Fibroblast of the aortic adventitia (primary cell): ENCODE measurements at places on chromosomes 3 and 15. TPM values are rescaled to one million over a fixed set of nuclear protein-coding genes. Genes with fewer than 3 reads are reported as not detected.

DNA sequence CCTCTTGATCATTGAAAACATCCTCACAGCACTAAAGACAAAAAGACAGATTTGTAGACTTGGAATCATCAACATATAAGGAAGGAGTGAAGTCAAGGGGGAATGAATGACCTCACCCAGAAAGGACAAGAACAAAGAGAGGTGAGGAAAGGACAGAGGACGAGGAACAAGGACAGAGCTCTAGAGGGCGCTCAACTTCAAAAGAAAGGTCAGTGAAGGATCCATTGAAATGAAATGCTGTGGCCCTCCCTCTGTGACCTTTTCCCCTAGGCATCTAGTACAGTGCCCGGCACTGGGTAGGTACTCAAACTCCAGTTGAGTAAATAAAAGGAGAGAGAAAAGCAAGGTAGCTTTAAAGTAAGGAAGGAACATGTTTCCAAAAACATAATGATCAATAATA, 2.6 kb downstream of the ATP8B4 start:
- DNase-seq, result peak; percentile 27

DNA sequence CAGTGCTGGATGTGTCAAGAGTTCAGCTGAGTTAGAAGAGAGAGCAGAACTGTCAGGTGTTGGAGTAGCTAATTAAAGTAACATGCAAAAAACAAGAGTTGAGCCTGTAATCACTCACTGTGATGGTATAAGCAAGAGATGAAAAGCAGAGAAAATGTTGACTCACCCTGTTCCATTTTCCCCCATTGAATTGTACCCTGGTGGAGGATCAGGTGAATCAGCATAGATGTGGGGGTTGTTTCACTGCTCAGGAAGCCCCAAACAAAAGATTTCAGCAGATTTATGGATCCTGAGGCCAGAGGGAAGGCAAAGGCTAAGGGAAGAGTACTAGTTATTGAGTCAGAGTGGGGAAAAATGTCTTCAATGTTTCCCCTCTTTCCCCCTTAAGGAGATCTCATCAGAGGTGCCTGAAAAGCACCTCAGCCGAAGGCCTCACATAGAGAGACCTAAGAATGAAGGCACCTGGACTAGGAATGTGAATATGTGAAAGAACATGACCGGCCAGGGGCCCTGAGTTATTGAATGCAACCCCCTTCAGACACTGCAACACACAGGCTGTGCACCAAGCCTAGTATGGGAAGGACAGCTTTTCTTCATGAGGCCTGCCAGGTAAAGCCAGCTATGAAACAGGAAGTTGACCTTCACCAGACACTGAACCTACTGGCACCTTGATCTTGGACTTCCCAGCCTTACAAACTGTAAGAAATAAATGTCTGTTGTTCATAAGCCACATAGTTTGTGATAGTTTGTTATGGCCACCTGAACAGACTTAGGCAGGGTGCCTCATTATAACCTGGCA, 90.1 kb downstream of the TMCO5A start:
- DNase-seq, result no peak

DNA sequence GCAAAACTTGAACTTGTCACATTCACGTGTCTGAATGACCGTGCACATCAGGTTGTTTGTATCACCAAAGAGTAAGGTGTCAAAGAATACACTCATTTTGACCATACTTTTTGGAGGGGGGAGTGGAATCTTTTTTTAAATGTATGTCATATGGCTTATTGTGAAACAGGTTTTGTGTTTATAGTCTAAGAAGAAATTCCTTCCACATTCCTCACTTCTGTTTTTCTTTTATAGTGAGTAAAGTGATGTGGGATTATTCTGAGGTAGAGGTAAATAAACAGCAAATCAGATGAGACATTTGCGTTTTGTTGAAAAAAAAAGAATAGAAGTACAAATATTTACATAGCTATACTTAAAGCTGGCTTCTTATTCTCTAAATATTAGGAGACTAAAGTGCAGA, 33.0 kb downstream of the SRP14 start:
- no peak for DNase-seq

DNA sequence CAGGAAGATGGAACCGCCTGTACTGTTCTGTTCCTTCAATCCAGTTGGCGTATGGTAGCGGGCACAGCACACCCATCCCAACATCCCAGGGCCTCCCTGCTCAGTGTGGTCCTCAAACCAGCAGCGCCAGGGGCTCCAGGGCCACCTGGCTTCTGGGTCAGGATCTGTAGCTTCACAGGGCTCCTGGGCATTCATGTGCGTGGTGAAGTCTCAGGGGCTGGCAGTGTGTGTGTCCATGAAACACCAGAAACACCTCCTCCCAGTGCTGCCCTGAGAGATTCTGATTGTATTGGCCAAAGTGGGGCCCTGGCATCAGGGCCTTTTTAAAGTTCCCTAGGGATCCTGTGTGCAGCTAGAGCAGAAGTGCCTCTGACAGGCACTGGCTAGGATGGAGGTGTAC, 42.1 kb downstream of the ABTB1 start:
- DNase-seq, result no peak

GRCh38 chr15:62558640-62559380, 393.7 kb upstream of the C2CD4B start:
- DNase-seq, result peak; percentile 90

DNA sequence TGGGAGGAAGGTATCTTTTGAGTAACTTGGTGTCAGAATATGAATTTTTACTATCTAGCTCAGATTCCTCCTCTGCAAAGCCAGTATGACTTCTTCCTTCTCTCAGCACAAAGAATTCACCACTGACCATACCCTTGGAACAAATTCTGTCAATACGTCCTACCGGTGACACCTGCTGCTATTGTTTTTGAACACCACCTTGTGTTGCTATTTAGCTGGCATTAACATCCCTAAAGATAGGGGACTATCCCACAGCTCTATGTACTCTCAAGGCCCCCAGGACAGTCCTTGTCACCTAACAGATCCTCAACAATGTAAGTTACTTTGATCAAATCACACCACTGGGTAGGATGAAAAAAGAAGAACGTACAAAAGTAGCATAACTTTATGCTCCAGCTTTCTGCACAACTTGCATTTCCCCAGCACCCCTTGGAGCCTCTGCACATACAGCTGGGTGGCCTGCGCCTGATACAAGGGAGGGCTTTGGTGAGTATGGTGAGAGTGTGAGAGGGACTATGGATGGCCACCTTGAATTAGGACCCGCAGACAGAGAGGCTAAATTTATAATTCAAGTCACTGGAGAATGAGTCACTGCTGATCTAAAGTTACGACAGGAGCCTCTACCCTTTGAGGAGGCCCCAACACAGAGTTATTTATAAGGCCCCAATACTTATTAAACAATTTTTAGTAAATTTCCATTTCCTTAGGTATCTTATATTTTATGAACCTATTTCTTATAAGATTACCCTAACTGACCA, 2.3 kb upstream of the COLQ start:
- DNase-seq, result no peak

- DNase-seq, result peak; percentile 64
Observed at GRCh38 chr15:67134067-67134838, 68.9 kb downstream of the SMAD3 start.

DNA sequence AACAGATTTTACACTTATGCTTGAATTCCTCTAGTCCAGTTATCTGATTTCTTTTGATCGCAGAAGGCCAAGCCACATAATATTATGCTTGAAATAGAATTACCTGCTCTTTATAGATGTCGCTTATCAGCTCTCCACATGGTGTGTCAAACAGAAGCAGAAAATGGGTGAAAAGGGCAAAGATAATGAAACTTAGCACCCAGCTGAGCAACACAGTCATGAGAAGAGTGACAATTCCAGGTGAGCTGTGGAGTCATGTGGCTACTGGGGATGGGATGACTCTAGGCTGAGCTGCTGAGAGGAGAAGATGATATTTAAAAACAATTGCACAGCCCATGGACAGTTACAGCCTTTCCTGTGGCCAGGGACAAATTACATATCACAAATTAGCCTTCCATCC, 398.7 kb upstream of the PDZRN3 start:
- DNase-seq, result no peak

DNA sequence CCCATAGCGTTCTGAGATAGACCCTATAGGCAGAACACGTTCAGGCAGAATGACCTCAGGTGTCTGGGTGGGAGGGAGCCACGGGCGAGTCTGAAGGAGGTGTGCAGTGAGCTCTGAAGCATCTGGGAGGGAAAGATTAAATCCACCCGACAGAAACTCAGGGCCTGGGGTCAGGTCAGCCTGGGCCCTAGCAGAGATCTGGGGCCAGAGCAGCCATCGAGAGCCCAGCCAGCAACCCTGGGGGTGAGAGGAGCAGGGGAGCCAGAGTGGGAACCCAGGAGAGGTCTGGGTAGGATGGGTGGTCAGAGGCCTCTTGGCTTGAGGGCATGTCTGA, 22.1 kb downstream of the SNX33 start:
- no peak for DNase-seq

- DNase-seq, result peak; percentile 90
Observed at GRCh38 chr3:12644331-12644937, 19.5 kb downstream of the RAF1 start.

- no peak for DNase-seq
Observed at GRCh38 chr3:139617672-139618268, 60.0 kb downstream of the NMNAT3 start.

DNA sequence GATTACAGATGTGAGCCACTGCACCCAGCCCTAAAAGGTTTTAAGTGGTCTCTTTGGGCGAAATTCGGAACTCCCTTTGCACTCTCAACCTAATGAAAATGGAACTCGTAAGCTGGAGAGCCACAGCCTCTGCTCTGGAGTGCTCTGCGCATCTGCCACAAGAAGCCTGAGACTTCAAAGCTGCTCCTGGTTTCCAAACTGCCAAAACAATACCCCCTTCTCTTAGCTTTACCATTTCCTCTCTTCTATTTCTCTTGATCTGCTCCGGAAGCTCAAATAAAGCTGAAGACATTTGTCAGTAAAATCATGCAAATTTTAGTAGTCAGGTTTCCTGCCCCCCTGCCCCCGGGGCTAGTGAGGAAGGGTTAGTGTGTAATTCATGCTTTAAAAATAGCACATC, 312.7 kb downstream of the MFSD1 start:
- DNase-seq, result no peak

- no peak for DNase-seq
Observed at GRCh38 chr3:187888701-187889100, 143.4 kb upstream of the BCL6 start.

DNA sequence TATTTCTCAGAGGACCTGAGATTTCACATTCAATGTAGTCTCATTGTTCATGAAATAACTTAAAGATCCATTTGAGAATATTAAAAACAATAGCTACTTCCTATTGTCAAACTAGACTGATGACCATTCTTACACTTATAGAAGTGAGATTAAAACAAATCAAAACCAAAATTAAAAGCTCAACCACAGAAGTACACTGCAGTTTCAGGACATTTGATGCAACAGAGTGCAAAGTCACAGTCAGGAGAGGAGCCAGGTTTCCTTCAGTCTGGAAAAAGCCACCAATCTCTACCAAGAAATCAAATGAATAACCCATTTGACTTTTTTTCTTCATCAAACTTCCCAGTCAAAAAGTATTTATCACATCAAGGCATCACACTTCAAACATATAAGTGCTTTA, 5.5 kb downstream of the CCPG1 start:
- peak; percentile 79 for DNase-seq

GRCh38 chr3:100486808-100487207, 5.6 kb upstream of the TMEM45A start:
- no peak for DNase-seq

DNA sequence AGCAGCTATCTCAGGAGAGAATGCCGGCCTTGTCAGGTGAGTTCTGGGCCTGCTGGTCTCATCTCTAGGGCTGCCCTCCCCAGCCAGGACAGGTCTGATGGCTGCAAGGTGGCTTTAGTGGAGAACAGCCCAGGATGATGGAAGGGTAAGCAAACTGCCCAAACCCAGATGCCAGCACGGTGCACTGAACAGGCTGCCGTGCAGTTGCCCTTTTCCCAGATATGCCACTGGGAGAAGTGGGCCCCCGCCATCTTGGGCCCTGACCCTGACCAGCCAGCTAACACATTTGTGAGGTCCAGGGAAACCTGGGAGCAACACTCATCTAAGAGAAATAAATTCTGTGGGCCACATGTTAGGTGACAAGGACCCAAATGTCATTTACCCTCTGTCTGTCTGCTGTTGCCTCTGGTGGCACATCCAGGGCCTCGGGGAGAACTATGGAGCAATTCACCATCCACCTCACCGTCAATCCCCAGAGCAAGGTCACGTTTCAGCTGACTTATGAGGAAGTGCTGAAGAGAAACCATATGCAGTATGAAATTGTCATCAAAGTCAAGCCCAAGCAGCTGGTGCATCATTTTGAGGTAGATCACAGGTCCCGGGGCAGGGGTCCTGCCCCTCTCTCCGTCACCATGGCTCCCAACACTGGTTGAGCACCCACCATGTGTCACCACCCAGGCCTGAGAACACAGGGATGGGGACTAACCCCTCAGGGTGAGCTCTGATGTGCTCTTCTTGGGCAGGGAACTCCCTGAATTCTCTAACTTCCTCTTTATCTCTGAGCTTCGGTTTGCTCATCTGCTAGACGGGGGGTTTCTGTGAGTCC, 1.8 kb downstream of the ITIH1 start:
- no peak for DNase-seq

- DNase-seq, result no peak
Observed at GRCh38 chr15:100113351-100114080, 228.3 kb downstream of the ADAMTS17 start.

- no peak for DNase-seq
Observed at GRCh38 chr3:114958930-114959329, 188.2 kb downstream of the ZBTB20 start.

GRCh38 chr3:65448120-65448519, 590.6 kb downstream of the MAGI1 start:
- DNase-seq, result no peak

GRCh38 chr3:133038089-133038730, at the start of gene TMEM108:
TSS of gene TMEM108 (plus strand) at chr3:133038391.
- DNase-seq, result peak; percentile 6

- DNase-seq, result peak; percentile 60
Observed at GRCh38 chr15:29270169-29270955, 740 bp upstream of the NSMCE3 start.

The IGSF11 gene
- not detected in 2 replicates for total RNA-seq

The SSUH2 gene
- not detected in 2 replicates for total RNA-seq

The FMN1 gene
- total RNA-seq, result 1.1 and 9.2 TPM in 2 replicates

The OSTN gene
- 0.99 TPM in 1 of 2 replicates, not detected in the other for total RNA-seq

The USP3 gene
- total RNA-seq, result 35.1 and 45.8 TPM in 2 replicates

The TRNT1 gene
- 17.8 and 23.3 TPM in 2 replicates for total RNA-seq

The CPLX3 gene
- total RNA-seq, result not detected in 2 replicates

The A4GNT gene
- total RNA-seq, result not detected in 2 replicates

The CCDC39 gene
- 0.27 and 8.1 TPM in 2 replicates for total RNA-seq
